ENCODE measurements at places on chromosomes 4 and X.

DNA sequence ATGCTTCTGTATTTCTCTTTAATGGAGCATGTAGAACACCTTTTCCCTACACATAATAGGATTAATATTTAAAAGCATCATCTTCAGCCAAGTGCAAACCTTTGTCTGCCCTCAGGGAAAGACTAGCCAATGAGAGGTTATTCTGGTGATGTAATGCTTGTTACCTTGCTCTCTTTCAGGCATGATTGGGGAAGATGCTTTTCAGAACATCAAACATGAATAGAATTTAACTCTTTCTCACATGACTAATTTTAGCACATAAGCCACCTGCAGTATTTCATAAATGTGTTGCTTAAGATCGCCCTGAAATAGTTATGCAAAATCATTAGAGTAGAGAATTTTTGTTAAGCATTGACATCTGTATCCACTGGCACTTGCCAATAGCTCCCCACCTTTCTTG, 10.7 kb upstream of the EPGN start:
- DNase-seq = no peak

DNA sequence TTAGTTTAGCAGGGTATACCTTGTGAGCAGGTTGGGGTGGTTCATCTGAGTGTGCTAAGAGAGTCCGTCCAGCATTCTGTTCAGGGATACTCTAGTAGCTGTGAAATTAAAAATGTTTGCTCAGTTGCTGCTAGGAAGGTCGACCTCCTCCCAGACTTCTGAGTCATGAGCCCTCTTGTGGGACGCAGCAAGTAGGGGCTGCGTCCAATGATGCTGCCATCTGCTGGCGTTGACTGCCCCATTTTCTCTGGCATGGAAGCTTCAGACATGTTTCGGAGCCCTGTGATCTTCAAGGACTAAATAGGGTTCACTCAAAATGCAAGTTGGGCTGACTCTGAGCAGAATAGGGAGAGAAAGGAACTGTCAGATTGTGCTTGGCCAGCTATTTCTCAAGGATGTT, 201.0 kb upstream of the ARSJ start:
- no peak for DNase-seq

DNA sequence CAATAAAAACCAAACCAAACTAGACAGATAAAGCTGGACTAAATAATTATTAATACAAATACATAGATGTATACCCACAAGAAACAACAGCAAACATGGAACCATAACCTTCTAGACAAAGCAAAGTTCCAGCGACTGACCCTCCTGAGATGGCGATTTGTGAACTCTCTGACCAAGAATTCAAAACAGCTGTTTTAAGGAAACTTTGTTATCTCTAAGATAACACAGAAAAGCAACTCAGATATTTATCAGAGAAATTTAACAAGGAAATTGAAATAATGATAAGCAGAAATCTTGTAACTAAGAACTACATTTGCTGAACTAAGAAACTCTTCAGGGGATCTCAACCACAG, 23.4 kb upstream of the MTHFD2L start:
- DNase-seq = no peak

GRCh38 chr4:155545456-155545855, 121.2 kb upstream of the GUCY1A1 start:
- no peak for DNase-seq

- DNase-seq = no peak
Observed at GRCh38 chrX:37686369-37686995, 891 bp downstream of the XK start.

- no peak for DNase-seq
Observed at GRCh38 chr4:78870056-78870455, 69.2 kb downstream of the PAQR3 start.

DNA sequence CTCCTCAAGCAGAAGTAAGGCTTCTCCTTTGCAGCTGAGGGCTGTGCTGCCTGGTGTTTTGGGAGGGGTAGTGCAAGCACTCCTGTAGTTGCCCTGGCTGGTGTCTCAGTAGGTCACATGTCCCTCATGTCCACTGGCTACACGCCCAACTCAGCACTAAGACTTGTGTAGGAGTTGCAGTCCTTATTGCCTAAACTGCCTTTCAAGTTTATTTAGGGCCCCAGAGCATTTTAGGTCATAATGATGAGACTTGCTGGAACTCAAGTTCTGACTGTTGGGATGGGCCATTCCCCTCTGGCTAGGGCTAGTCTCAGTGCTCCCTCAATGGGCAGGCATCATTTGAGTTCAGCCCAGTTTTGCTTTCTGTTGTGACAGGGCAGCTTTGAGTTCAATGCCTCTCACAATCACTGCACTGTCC, 44.1 kb downstream of the PPM1K start:
- DNase-seq = no peak

GRCh38 chrX:139508099-139508498, 22.4 kb upstream of the F9 start:
- no peak for DNase-seq

DNA sequence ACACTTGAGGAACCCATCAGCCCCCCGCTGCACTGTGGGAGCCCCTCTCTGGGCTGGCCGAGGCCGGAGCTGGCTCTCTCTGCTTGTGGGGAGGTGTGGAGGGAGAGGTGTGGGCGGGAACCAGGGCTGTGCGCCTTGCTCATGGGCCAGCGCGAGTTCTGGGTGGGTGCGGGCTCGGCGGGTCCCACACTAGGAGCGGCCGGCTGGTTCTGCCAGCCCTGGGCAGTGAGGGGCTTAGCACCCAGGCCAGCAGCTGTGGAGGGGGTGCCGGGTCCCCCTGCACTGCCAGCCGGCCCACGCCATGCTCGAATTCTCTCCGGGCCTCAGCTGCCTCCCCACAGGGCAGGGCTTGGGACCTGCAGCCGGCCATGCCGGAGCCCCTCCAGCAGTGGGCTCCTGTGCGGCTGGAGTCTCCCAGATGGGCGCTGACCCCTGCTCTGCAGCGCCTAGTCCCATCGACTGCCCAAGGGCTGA, 430.2 kb downstream of the FAT4 start:
- DNase-seq = no peak

DNA sequence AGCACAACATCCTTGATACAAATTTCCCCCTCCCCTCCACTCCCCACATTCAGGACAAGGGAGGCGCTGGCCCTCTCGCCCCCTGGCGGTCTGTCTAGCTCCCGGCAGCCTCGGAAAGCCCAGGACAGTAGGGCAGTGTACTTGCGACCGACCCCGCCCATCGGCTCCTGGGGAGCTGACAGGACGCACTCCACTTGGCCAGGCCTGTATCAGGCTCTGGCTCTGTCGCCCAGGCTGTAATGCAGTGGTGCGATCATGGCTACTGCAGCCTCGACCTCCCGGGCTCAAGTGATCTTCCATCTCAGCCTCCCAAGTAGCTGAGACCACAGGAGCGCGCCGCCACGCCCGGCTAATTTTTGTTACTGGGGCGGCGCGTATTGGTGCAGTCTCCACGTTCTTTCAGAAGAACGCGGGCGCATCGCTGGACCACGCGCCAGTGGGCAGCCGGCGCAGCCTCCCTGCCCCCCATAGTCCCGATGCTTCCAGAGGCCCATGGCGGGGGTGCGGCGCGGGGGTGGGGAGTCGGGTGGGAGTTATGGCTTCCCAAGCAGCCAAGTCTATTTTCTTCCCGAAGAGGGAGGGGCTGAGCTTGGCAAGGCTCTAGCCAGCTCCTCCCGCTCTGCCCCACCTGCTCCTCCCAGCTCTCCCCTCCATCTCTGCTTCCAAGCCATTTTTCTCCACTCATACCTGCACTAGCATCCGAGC, 7.8 kb upstream of the AKAP14 start:
- peak; percentile 13 for DNase-seq

- DNase-seq = no peak
Observed at GRCh38 chr4:81628489-81628888, 156.8 kb upstream of the RASGEF1B start.

- no peak for DNase-seq
Observed at GRCh38 chr4:10299601-10300000, 157.6 kb downstream of the ZNF518B start.

DNA sequence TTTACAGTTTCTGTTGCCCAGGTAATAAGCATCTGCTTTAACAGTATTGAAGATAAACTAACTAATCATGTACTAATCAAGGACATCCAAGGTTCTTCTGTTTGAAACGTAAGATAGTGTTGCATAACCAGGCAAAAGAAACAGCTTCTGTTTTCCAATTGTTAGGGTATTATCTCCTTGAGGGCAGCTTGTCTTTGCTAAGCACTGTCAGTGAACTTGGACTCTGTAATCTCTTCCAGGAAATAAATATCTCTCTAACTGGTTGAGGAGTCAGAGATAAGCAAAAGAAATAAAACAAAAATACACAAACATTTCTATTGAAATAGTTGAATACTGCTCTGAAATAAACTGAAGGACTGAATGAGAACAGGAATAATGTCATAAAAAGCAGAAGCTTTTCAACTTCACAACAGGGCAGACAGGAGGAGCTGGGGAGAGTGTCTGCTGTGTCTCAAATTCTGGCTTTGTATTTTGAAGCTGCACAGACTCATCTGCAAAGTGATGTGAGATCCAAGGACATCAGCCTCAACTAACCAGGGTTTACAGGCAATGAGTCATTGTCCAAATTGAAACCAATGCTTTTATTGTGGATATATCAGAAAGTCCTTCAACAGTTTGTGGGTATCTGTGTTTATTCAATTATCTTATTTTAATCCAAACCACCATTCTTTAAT, 1253.0 kb upstream of the PCDH7 start:
- DNase-seq = no peak

- DNase-seq = no peak
Observed at GRCh38 chr4:87506974-87507701, 22.0 kb downstream of the SPARCL1 start.

GRCh38 chr4:139131209-139131870, 45.7 kb downstream of the ELF2 start:
- DNase-seq = no peak

Measured in NCI-H1092 (cell line).